Stimulated activated CD8-positive, alpha-beta memory T cell treated with anti-CD3 and anti-CD28 coated beads, Interleukin-7, amount 100 ng/mL, for 24 hours (primary cell): ENCODE measurements at places on chromosomes 5 and 9.

GRCh38 chr5:56648460-56649034 lies 166.8 kb upstream of the MAP3K1 start:
- DNase-seq, result no peak

- no peak for DNase-seq
These were observed 600.8 kb upstream of the DAB2 start for GRCh38 chr5:40025586-40025985.

- DNase-seq, result no peak
These were observed 79.7 kb upstream of the ZNF366 start for GRCh38 chr5:72586788-72587530.

- DNase-seq, result no peak
These were observed 28.1 kb upstream of the F2RL1 start for GRCh38 chr5:76790632-76791290.
